ENCODE measurements at places on chromosomes 2 and 18. TPM values are rescaled to one million over a fixed set of nuclear protein-coding genes. Genes with fewer than 3 reads are reported as not detected.

GRCh38 chr2:226352941-226353560 is 446.6 kb downstream of the IRS1 start:
- H3K36me3 ChIP-seq = no peaks in the 10 kb centered on the region
- H3K4me1 ChIP-seq = no peaks in the 10 kb centered on the region
- no peaks in the 10 kb centered on the region for H3K27me3 ChIP-seq
- no peak for DNase-seq

DNA sequence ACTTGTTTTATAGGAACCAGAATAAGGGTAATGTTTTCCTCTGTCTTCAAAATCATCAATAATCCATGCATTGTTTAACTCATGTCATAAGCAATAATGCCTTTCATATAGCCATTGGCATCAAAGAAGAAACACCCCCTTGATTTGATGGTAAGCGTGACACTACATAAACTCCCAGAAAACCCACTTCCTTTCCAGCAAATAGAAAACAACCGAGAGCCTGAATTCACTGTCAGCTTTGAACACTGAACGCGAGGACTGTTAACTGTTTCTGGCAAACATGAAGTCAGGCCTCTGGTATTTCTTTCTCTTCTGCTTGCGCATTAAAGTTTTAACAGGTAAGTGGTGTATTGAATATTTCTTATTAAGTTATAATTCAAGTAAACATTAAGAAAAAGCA is at the start of gene ICOS:
ICOS (plus strand) TSS at position 229 of the 400 bp plus-strand sequence; CDS start at position 281, 52 bp downstream.
- H3K27ac ChIP-seq = no peak within 1 kb of the TSS
- H3K27me3 ChIP-seq = no peaks in the 10 kb centered on the region
- H3K36me3 ChIP-seq = no peaks in the 10 kb centered on the region
- H3K4me1 ChIP-seq = no peaks in the 10 kb centered on the region
- no peak for DNase-seq

DNA sequence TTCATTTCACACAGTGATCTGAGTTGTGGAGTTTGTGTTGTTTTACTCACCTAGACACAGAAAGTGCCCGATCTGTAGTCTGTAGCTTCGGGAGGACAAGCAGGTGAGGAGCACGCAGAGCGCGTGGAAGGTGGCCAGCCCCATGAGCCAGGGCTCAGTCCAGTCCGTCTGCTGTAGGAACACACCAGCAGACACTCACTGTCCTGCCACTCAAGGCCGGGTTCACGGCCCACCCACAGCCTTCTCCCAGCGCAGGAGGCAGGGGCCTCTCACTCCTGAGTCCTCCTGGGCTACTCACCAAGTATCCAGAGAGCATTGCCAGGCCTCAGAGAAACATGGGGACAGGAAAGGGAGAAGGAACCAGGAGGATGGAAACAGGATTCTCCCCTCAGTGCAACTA is 1.7 kb downstream of the TMEM18 start:
- no peak for DNase-seq
- H3K27ac ChIP-seq = no peak overlapping the region
- H3K4me3 ChIP-seq = no peak overlapping the region
- H3K27me3 ChIP-seq = no peaks in the 10 kb centered on the region
- peaks cover 19% of the 10 kb centered on the region for H3K4me1 ChIP-seq
- H3K36me3 ChIP-seq = no peaks in the 10 kb centered on the region

DNA sequence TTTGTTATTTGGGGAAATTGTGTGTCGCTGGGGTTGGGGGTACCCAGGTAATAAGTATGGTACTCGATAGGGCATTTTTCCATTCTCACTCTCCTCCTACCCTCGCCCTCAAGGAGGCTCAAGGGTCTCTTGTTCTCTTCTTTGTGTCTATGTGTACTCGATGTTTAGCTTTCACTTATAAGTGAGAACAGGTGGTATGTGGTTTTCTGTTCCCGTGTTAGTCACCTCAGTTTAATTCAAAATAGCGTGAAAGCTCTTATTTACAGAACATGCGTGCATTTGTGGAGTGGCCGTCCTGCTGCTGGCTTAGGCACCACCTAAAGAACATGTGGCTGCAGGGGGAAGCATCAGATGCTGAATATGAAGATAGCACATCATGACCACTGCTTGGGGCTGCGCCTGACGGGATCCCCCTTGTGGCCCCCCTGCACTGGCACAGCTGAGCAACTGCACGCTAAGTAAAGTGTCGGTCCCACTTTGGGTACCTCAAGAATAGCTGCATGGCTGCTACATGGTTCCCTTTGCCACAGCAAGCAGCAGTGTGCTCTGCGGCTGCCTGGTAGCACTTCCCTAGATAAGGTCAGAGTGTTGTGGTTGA is 569.0 kb downstream of the DCDC2C start:
- no peak overlapping the region for H3K4me3 ChIP-seq
- H3K27me3 ChIP-seq = no peaks in the 10 kb centered on the region
- no peaks in the 10 kb centered on the region for H3K4me1 ChIP-seq
- H3K36me3 ChIP-seq = no peaks in the 10 kb centered on the region
- H3K27ac ChIP-seq = no peak overlapping the region

- H3K27me3 ChIP-seq = no peaks in the 10 kb centered on the region
- H3K4me3 ChIP-seq = peak overlapping the region; percentile 82
- peak; percentile 83 for DNase-seq
- H3K4me1 ChIP-seq = peaks cover 11% of the 10 kb centered on the region
- no peaks in the 10 kb centered on the region for H3K36me3 ChIP-seq
Measured at GRCh38 chr2:171523088-171524017, 1.1 kb downstream of the CYBRD1 start.

- H3K36me3 ChIP-seq = no peaks in the 10 kb centered on the region
- H3K27ac ChIP-seq = no peak overlapping the region
- no peaks in the 10 kb centered on the region for H3K27me3 ChIP-seq
- H3K4me3 ChIP-seq = no peak overlapping the region
- no peak for DNase-seq
- no peaks in the 10 kb centered on the region for H3K4me1 ChIP-seq
Measured at GRCh38 chr2:86347401-86347800, 10.0 kb upstream of the REEP1 start.

DNA sequence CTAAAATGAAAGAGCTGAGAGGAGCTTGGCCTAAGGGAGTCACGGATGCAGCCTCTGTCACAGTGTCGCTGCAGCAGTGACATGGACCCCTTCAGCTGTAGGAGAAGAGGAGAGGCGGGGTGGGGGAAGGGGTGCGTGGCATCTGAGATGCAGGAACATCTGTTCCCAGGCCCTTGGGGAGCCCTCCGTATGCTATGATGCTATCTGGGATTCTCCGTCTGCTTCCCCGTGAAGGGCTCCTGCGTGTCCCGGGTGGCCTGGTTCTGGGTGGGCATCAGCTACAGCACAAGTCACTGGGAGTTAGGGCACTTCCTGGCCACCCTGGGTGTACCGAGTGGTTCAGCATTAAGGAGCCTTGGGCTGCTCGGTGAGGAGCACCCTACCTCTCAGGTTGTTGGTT is 35.6 kb upstream of the B3GNT7 start:
- no peaks in the 10 kb centered on the region for H3K36me3 ChIP-seq
- H3K27me3 ChIP-seq = no peaks in the 10 kb centered on the region
- H3K4me1 ChIP-seq = no peaks in the 10 kb centered on the region
- no peak overlapping the region for H3K27ac ChIP-seq

- DNase-seq = no peak
- H3K36me3 ChIP-seq = no peaks in the 10 kb centered on the region
- H3K4me3 ChIP-seq = no peak within 1 kb of the TSS
- no peaks in the 10 kb centered on the region for H3K4me1 ChIP-seq
- no peaks in the 10 kb centered on the region for H3K27me3 ChIP-seq
Measured at GRCh38 chr2:201357221-201357620, at the start of gene FLACC1. TSS of gene FLACC1 (minus strand) at chr2:201357345. CDS start at chr2:201351404, 5,941 bp downstream.

GRCh38 chr18:25289001-25289631 is 62.9 kb downstream of the ZNF521 start:
- H3K27ac ChIP-seq = no peak overlapping the region
- no peaks in the 10 kb centered on the region for H3K36me3 ChIP-seq
- DNase-seq = no peak

GRCh38 chr18:13449651-13450050 is 231.1 kb downstream of the LDLRAD4 start:
- no peaks in the 10 kb centered on the region for H3K36me3 ChIP-seq
- no peak overlapping the region for H3K27ac ChIP-seq
- H3K4me3 ChIP-seq = no peak overlapping the region
- H3K4me1 ChIP-seq = peaks cover 3% of the 10 kb centered on the region
- no peak for DNase-seq

GRCh38 chr2:152062125-152063091 is 36.4 kb downstream of the CACNB4 start:
- DNase-seq = peak; percentile 52
- H3K36me3 ChIP-seq = no peaks in the 10 kb centered on the region
- H3K4me3 ChIP-seq = no peak overlapping the region

DNA sequence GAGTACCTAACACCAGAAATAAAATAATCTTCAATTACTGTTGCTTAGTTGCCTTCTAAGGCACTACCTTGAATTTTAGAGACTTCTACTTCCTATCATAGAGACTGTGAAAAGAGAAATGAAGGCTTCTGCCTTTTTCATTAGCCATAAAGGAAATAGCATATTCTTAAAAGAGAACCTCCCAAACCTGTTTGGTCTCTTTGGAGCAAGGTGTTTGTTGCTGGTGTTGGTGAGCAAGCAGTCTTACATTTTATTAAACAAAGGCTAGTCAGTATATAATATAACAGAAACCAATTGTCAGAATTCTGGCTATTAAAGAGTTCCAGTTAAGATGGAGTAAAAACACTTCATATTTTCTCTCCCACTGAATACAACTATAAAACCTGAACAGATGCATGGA is 116.4 kb downstream of the TAF4B start:
- H3K4me3 ChIP-seq = no peak overlapping the region
- H3K4me1 ChIP-seq = no peaks in the 10 kb centered on the region
- no peak for DNase-seq
- no peaks in the 10 kb centered on the region for H3K27me3 ChIP-seq
- H3K27ac ChIP-seq = no peak overlapping the region

- no peak overlapping the region for H3K4me3 ChIP-seq
Measured at GRCh38 chr2:20481798-20482405, 35.0 kb downstream of the RHOB start.

DNA sequence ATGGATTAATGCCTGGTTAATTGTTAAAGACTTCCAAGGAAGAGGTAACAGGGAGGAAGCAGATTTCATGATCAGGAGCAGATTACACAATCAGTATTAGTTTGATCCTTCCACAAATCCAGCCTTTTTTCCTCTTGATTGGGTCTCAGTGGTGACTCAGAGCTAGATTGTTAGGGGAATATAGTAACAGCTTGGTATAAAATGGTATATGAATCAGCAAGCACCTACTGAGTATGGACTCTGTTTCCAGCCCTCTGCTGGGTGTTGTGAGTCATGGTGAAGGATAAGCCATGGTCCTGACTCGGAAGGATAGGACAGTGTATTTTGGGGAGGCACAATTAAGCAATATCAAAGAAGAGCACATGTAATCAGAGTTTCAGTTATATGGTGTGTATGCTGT is 272.4 kb upstream of the DPP10 start:
- no peak overlapping the region for H3K27ac ChIP-seq
- H3K27me3 ChIP-seq = no peaks in the 10 kb centered on the region
- DNase-seq = no peak
- H3K4me1 ChIP-seq = no peaks in the 10 kb centered on the region
- no peaks in the 10 kb centered on the region for H3K36me3 ChIP-seq

DNA sequence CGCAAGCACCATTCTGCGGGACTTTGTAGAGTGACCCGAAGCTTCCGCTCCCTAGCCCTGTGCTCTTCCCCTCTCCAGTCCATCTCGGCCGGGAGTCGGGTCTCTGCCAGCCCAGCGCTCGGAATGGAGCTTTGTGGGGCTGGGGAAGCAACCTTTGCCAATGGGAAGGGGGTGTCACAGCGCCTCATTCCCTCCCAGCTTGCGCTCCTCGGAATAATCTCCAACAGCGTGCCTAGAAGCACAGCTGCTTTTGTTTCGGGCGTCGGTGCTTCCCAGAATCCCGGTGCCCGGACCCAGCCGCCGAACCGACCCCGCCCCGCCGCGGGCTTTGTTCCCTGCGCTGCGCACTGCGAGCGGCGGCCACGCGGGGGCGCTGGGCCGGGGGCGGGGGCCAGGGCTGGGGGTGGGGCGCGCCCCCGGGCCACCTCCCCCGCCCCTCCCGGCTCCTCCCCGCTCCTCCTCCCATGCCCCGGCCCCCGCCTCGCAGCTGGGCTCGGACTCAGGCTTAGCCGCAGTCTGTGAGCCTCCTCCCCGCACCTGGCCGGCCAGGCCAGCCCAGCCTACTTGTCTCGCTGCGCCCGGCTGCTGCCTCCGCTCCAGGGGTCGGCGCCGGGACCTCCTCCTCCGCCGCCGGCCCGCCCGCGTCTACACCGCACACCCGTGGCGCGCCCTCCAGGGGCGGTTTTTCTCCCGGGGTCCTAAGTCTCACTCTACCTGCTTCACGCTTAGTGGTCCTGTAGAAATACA is 77.7 kb upstream of the SMAD2 start:
- DNase-seq = peak; percentile 74
- H3K36me3 ChIP-seq = no peaks in the 10 kb centered on the region
- no peaks in the 10 kb centered on the region for H3K4me1 ChIP-seq
- H3K27me3 ChIP-seq = no peaks in the 10 kb centered on the region
- peak overlapping the region; percentile 63 for H3K4me3 ChIP-seq

DNA sequence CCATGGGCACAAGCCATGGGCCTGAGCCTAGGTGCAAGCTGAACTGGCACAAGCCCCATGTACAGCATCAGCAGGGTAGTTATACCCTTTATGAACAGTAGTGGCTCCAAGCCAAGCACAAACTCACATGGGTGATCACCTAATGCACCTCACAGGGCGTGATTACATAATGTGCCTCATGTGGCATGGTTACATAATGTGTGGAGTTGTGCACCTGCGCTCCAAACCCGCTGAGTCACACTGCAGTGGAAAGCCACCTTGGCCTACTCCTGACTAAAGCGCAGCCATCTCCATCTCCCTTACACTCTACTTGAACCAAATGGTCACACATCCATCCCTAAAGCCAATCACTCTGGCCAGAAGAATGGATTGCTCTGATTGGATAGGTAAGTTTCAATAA is 279.7 kb downstream of the MBD2 start:
- no peaks in the 10 kb centered on the region for H3K36me3 ChIP-seq
- DNase-seq = peak; percentile 30
- H3K27me3 ChIP-seq = no peaks in the 10 kb centered on the region
- no peak overlapping the region for H3K27ac ChIP-seq
- H3K4me1 ChIP-seq = no peaks in the 10 kb centered on the region

DNA sequence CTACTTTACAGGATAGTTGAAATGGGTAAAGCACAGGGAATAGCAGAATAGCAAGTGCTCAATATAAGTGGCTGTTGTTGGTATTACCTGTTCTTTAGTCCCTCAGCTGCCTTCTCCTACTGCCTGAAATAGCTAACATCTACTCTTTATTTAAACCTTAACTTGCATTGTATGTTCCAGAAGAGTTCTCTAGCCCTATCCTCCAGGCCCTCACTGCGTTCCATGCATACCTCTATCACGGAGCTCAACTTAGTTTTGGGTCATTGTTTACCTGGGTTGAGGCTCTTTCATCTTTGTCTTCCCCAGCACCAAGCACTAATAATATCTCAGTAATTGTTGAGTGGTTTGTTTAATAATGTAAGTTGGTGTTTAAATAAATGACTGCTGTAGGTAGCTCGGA is 242.2 kb upstream of the FANCL start:
- H3K4me1 ChIP-seq = no peaks in the 10 kb centered on the region
- H3K27ac ChIP-seq = no peak overlapping the region
- no peaks in the 10 kb centered on the region for H3K36me3 ChIP-seq

- H3K4me1 ChIP-seq = peaks cover 10% of the 10 kb centered on the region
- peak; percentile 50 for DNase-seq
- H3K36me3 ChIP-seq = no peaks in the 10 kb centered on the region
- peak overlapping the region; percentile 9 for H3K4me3 ChIP-seq
Measured at GRCh38 chr2:25323042-25323514, 18.6 kb downstream of the DNMT3A start.

The IL36A gene
- polyA plus RNA-seq = not detected

The EPB41L3 gene
- polyA plus RNA-seq = 152 TPM

The UGT1A6 gene
- polyA plus RNA-seq = 3.0 TPM

The TMEM185B gene
- polyA plus RNA-seq = 41.2 TPM

Measured in testis (tissue), 5 donors.